ENCODE measurements at places on chromosomes 12 and 14.

GRCh38 chr12:104306943-104307654, 3.6 kb downstream of the EID3 start:
- no peak for DNase-seq

DNA sequence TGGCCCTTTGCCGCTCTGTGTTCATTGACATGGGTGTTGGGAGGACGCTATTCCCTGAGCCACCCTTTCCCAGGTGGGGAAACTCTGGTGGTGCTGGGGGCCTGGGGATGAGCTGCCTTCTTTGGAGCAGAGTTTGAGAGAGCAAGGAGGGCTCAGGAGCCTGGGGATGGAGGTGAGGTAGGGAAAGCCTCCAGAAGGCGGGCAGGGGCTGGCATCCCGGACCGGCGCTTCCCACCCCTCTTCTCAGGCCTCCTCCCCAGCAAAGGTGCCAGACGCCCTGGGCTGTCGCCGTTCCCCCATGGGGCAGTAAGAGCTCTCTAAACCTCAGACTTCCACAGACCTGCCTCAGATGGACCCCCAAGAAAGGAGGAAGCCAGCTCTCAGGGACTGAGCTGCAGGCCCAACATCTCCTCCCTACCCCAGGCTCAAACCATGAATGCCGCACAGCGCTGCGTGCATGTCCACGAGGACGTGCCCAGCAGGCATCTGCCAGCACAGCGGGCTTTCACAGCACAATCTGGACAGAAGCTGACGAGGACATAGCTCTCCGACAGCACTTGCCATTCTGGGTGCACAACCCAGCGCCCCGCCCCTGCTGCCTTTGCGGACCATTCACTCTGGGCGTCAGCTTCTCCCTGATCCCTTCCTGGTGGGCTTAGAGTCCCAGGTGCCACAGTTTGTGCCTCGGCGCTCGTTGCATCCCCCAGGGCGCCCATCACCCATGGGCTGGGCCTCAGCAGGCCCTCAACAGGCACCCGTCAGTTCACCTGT, 14.9 kb upstream of the TTC7B start:
- DNase-seq = no peak

DNA sequence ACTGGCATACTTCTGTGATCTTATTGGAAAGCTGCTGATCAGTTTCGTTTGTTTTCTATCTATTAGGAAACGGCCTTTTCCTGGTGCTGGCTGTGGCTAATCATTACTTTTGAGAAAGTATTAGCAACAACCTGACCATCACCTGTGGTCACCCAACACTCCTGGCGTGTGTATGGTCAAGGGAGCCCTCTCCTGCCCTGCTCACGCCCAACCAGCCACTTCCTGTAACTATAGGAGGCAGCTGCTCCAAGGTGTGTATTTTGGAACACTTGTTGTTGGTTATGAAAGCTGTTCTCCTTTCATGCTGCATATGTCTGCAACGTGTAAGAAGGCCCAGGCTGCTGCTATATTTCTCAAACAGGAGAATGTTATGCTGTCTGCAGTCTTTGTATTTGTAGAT, 1582.8 kb downstream of the AACS start:
- DNase-seq = no peak

GRCh38 chr12:94165670-94166364, 17.4 kb downstream of the PLXNC1 start:
- DNase-seq = no peak

- DNase-seq = peak; percentile 12
These were observed 200.2 kb downstream of the CHST11 start for GRCh38 chr12:104656921-104657320.

GRCh38 chr14:85822236-85822635, 292.3 kb downstream of the FLRT2 start:
- DNase-seq = no peak

GRCh38 chr14:91373591-91374254, 43.9 kb downstream of the CCDC88C start:
- no peak for DNase-seq

- no peak for DNase-seq
These were observed 17.6 kb upstream of the ELK3 start for GRCh38 chr12:96176575-96176974.

DNA sequence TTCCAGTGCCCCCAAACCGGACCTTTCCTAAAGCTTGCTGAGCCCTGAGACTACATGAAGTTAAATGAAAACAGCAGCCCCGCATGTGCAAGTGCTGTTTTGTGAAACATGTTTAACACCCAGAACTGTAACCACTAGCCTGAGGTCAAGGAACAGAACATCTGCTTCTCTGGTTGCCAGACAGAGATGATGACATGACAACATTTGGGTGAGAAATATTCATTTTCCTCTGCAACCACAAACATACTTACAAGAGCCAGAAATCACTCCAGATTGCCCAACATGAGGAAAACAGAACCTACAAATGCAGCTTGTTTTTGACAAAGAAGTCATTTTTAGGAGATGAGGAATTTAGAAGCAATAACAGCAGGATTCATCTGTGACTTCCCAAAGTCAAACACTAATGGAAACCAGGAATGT, 110.4 kb downstream of the BCAT1 start:
- peak; percentile 96 for DNase-seq

- no peak for DNase-seq
These were observed 81.2 kb downstream of the CHGA start for GRCh38 chr14:93003945-93004698.

DNA sequence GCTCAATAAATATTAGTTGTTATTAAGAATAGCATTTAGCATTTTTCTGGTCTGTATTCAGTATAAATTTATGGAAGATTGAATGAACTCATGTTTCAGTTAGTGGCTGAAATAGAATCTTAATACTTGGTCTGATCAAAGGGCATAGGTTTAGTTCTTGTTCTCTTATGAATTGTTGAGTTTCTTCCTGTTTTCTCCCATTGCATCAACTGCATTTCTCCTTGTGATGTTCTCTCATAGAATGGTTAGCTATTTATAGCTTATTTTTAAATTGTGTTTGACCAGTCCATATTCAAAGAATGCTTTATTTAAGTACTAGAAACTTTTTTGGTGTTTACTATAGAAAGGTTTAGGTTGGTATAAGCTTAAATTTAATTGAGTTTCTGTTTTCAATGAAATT, 29.8 kb downstream of the APAF1 start:
- DNase-seq = no peak

DNA sequence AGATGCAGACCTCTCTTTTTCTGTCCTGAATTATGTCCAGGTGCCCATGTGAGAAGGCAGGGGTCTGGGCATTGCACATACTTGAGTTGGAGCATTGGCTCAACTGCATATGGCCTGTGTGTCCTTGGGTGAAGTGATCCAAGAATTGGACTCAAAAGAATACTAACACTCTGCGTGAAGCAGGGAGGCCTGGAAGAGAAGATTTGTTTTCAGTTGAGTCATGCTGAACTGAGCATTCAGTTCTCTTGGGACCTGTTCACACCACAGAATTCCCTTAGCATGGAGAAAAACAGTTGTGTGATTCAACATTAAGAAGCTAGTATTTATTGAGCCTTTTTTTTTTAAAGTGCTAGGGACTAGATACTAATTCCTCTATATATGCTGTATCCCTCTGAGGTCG, 164.7 kb upstream of the TBX3 start:
- DNase-seq = peak; percentile 96

GRCh38 chr12:6613776-6614512, 6.8 kb upstream of the CHD4 start:
- peak; percentile 93 for DNase-seq

DNA sequence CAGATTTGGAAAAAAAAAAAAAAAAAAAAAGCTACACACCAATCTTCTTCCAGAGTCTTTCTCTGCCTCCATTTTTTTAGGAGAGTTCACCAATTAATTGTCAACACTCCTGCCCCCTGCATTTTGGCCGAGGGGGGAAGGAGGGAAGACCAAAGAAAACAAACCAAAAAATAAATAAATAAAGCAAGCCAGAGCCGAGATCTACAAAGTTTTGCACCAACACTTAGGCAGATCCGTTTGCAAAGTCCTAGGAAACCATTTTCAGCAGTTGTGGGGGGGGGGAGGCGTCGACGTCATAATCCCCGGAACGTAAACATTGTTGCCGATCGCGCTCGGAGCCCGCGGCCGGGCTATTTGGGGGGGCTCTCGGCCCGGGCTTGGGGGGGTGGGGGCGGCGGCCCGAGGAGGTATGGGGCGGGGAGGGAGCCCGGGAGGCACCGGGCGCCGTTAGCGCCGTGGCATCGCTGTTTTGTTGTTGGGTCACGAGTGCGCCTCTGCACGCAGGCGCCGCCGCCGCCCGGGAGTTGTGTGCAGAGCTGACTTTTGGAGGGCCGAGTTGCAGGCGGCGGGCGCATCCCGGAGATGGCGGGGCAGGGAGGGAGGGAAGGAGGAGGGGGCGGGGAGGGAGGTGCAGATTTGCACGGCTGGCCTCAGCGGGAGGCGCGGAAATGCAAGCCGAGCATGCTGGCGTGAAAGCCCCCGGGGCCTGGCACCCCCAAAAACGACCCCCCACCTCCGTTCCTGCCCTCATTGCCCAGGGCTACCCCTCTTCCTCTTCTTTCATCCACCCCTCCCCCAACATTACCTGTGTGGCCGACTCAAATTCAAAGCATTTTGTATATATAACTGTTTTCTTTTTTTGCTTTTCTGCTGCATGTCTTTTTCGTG, 598 bp downstream of the KDM2B start:
- DNase-seq = peak; percentile 69

GRCh38 chr14:99789581-99789980, 3.6 kb upstream of the EML1 start:
- DNase-seq = no peak

- no peak for DNase-seq
These were observed 2.4 kb upstream of the ASB2 start for GRCh38 chr14:93978735-93979134.

DNA sequence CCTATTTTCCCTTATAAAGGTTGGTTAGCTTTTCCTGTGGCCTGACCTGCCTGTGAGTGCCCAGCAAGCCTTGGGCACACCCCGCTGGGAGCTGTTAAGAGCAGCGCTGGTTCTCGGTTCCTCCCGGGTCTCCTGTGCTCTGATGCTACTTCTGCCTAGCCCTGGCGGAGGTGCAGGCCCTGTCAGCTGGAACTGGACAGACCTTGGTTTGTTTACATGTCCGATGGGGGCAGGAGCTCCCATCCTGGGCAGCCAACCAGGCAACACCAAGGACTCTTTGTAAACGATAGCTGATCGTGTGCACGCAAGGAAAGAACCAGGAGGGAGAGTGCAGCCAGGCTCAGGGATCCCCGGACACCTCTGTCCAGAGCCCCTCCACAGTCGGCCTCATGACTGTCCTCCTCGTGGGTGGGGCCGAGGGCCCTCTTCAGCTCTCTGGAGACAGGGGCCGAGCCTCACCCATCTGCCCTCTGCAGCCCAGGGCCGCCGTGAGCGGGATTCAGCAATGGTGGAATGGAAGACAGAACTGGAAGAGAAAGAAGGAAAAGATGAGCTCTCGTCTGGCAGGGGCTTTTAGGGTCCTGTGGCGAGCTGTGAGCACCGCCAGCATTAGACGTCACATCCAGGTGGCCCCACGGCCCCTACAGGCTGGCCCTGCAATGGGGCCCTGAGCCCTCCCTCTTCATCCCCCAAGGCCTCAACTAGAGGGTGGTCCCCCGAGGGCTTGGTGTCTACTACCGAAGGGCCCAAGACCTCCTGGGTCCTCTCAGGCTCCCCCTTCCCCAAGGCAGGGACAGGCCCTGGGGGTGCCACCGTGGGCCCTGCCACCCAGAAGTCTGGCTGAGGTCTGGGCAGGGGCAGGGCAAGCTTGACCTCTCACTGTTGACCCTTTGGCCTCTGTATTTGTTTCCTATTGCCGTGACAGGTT, 12.3 kb downstream of the TNFAIP2 start:
- no peak for DNase-seq
